ENCODE measurements at places on chromosomes 7 and 10. TPM values are rescaled to one million over a fixed set of nuclear protein-coding genes. Genes with fewer than 3 reads are reported as not detected.

GRCh38 chr10:78283069-78283682, 249.5 kb downstream of the RPS24 start:
- no peak overlapping the region for H3K27ac ChIP-seq
- no peak for DNase-seq
- no peaks in the 10 kb centered on the region for H3K36me3 ChIP-seq
- H3K27me3 ChIP-seq, result no peaks in the 10 kb centered on the region
- H3K4me3 ChIP-seq, result no peak overlapping the region

The OPN4 gene
- not detected for polyA plus RNA-seq

DNA sequence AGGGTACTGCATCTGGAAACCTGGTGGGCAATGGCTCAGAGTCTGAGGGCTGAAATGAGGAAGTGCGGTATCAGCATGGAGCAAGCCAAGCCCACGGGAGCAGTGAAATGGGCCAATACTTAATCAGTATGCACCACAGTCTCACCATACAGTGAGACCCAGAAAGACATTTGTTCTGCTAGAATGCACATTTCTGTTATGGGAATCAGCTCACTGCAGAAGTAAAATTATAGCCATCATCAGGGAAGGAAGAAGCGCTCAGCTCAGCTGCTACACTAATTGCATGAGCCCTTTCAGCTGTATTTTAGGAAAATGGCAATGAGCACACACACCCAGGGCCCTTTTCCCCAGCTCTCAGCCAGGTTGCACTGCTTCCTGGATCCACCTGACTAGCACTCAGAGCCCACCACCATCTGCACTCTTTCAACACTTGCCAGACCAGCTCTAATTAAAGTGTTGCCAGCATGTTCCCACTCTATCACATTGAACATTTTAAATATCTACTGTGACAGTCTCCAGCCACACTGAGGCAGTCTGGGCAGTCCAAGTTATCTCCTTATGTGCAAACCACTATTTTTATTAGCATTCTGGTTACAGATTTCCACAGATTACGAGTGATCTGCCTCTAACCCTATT, 44.2 kb upstream of the PIK3AP1 start:
- H3K4me1 ChIP-seq, result no peaks in the 10 kb centered on the region
- no peaks in the 10 kb centered on the region for H3K36me3 ChIP-seq
- DNase-seq, result no peak
- H3K27me3 ChIP-seq, result no peaks in the 10 kb centered on the region
- H3K4me3 ChIP-seq, result no peak overlapping the region

The PWWP2B gene
- 10.7 TPM for polyA plus RNA-seq

GRCh38 chr10:36817898-36818297, 307.5 kb upstream of the ANKRD30A start:
- no peaks in the 10 kb centered on the region for H3K27me3 ChIP-seq
- no peak for DNase-seq
- H3K4me3 ChIP-seq, result no peak overlapping the region
- H3K4me1 ChIP-seq, result no peaks in the 10 kb centered on the region
- H3K36me3 ChIP-seq, result no peaks in the 10 kb centered on the region

The CRPPA gene
- 2.5 TPM for polyA plus RNA-seq

DNA sequence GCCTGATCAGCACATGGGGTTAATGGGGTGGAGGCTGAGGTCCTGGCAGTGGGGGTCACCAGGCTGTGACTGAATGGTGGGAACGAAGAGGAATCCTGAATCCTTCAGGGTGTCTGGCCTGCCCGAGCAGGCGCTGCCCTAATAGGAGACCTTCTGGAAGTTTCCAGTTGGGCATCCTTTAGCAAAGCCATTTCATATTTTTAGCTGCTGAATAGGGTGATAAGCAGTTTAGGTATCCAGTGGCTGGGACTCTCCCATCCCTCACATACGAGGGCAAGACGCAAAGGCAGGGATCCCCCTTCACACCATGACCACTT, 159.3 kb downstream of the SH3PXD2A start:
- peaks cover 9% of the 10 kb centered on the region for H3K27me3 ChIP-seq
- H3K4me3 ChIP-seq, result no peak overlapping the region

The MOGAT3 gene
- polyA plus RNA-seq, result 10.5 TPM
